ENCODE measurements at places on chromosomes 3 and 15.
A peak's percentile ranks its signal among the peaks of the same experiment; 100 is the strongest.

DNA sequence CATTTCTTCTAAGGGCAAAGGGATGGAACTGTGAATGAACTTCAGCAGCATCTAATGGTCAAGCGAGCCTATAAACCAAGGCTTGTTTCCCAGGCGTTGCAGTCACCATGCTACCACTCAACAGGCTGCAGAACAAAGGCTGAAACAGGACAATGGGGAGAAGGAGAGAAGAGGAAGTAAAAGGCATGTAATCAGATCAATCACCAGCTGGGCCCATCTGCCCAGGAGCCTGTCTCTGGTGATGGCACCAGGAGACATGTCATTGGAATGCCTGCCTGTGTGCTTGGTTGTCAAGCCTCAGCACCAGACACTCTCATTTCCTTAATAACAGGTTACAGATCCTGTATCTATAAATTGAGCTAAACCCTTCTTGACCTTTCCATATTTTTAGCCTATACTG, 81.7 kb upstream of the UMPS start:
- DNase-seq, result no peak

- peak; percentile 76 for DNase-seq
Observed at GRCh38 chr3:124780356-124780755, 50.1 kb downstream of the UMPS start.

DNA sequence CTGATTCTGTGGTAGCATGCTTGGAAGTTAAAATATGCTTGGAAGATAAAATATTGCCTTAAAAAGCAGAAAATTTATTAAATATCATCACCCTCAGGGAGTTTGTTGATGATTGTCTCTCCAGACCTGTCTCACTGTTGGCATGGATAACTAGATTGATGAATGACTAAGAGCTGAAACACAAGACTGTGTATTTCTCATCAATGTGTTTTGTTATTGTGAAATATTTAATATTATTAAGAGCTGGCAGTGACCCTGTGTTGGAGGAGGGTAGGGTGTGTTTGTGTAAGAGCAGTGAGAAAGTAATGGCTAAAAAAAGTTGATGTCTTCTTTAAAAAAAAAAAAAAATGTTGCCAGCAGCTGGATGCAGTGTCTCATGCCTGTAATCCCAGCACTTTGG, 82.2 kb downstream of the ITPR1 start:
- no peak for DNase-seq

- peak; percentile 96 for DNase-seq
Observed at GRCh38 chr3:143222505-143222904, 102.9 kb downstream of the CHST2 start.

- no peak for DNase-seq
Observed at GRCh38 chr3:73213896-73214295, 152.4 kb downstream of the EBLN2 start.

GRCh38 chr3:150114873-150115540, 144.3 kb upstream of the PFN2 start:
- no peak for DNase-seq

DNA sequence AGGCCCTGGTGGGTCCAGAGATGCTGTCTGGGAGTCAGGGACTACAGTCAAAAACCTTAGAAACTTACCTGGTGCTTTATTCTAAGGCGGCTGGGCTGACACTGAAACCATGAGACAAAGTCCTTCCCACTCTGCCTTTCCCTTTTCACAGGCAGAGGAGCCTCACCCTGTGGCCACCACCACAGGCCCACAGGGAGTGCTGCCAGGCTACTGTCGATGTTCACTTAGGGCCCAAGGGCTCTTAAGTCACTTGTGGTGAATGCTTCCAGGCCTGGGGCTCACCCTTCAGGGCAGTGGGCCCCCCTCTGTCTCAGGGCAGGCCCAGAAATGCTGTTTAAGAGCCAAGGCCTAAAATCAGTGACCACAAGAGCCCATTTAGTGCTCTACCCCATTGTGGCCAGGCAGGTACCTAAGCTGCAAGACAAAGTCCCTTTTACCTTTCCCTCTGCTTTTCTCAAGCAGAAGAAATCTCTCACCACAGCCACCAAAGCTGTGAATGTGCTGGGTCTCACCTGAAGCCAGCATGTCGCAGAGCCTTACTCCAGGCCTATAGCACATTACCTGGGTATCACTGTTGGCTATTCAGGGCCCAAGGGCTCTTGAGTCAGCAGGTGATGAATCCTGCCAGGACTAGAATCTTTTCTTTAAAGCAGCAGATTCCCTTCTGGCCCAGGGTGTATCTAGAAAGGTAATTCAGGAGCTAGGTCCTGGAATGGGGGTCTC, 39.5 kb upstream of the GOLGA6B start:
- DNase-seq, result no peak

DNA sequence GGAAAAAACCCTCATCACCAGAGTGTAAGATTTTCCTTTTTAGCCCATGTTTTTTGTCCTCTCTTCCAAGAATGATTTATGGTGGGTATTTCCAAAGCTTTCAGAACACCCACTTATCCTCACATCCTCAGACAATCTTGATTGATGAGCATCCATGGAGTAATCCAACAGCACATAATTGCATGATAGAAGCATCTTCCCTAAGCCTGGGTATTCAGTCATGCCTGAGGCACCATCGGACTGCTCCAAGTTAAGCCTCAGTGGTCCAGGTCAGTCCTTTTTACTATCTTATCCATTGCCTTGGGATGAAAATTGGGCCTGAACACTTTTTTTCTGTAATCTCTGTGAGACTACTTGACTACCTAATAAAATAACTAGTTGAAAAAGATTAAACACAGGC, 676.0 kb upstream of the SEMA6D start:
- no peak for DNase-seq

DNA sequence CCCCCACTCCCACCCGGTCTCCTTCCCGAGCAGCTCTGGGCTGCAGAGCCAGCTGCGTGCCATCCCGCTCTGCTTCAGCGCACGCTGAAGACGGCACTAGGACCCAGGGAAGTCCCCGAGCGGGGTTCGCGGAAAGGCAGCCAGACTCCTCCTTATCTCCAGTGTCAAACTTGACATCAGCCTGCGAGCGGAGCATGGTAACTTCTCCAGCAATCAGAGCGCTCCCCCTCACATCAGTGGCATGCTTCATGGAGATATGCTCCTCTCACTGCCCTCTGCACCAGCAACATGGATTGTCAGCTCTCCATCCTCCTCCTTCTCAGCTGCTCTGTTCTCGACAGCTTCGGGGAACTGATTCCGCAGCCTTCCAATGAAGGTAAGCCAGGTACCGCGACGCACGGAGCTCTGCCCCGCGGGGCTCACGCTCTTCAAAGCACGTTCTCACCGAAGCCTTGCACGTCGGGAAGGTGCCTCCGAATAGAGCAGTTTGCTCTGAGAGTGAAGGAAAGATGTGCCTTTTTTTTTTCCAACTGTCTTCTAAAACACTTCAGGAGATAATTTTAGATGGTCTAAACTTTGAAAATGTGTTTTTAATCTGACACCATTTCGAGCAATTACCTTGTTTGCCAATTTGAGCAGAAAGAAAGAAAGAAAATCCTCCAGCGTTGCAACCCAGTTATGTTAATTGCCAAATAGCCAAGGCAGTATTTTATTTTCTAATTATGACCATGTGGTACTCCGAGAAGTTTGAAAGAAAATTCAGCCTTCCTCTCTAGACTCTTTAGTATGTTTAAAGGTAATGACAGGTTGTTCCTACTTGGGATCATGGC, at the start of gene EPHA3:
Gene EPHA3 (plus strand): TSS at position 161 of the 830 bp plus-strand sequence. CDS start 128 bp downstream, at position 289.
- peak; percentile 38 for DNase-seq

- peak; percentile 87 for DNase-seq
Observed at GRCh38 chr15:78879517-78880241, 7.0 kb downstream of the MORF4L1 start.

GRCh38 chr3:105466072-105466471, 99.4 kb downstream of the ALCAM start:
- no peak for DNase-seq

- no peak for DNase-seq
Observed at GRCh38 chr15:77581896-77582569, 50.7 kb downstream of the LINGO1 start.

GRCh38 chr15:92943581-92943980, 43.5 kb downstream of the CHD2 start:
- no peak for DNase-seq

DNA sequence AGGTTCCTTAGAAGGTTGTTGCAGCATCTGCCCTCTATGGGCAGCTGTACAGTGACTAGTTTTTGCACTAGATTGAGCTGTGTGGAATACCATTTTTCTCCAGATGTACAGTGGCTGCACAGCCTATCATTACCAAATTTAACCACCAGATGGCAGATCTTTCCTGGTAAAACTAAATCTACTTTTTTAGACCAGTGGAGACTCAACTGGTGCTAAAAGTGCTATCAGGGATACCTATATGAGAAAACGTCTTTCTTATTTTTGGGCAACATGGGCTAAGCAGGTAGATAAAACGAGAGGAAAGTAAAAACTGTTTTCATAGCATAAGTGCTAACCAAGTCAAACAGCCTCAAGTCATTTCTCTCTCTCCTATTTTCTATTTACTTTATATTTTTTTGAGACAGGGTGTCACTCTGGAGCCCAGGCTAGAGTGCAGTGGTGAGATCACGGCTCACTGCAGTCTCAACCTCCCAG, 21.2 kb downstream of the IGSF10 start:
- DNase-seq, result peak; percentile 81

GRCh38 chr3:188830893-188831292, 340.9 kb upstream of the TPRG1 start:
- DNase-seq, result no peak

- peak; percentile 45 for DNase-seq
Observed at GRCh38 chr3:193851428-193851847, 258.4 kb downstream of the OPA1 start.

DNA sequence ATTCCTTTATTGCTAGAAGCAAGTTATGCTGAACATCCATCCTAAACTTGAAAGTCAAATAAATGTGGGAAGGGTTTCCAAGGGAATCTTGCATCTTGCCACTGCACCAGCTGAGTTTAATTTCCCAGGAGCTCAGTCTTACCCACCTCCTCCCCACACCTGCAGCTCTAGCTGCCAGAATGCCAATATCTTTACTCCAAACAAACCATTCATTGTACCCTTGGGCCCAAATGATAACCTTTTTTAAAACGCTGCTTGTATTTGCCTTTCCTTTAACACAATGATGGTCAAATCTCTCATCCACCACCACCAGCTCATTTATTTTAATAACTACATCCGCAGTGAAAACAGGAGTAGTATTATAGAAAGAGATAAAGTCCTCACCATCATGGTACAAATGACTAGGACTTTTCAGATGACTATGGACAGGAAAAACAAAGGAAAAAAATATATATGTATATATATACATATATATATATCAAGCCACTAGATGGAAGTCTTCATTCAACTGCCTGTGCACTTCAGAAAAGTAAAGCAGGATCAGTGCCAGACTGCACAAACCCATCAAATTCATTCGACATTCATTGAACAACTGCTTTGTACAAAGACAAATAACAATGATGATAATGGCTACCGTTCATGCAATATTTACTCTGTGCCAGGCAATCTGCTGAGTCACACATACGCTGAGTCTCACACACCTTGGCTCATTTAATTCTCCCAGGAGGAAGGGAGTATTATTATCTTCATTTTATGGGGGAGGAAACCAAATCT, 44.0 kb downstream of the BFSP2 start:
- no peak for DNase-seq

DNA sequence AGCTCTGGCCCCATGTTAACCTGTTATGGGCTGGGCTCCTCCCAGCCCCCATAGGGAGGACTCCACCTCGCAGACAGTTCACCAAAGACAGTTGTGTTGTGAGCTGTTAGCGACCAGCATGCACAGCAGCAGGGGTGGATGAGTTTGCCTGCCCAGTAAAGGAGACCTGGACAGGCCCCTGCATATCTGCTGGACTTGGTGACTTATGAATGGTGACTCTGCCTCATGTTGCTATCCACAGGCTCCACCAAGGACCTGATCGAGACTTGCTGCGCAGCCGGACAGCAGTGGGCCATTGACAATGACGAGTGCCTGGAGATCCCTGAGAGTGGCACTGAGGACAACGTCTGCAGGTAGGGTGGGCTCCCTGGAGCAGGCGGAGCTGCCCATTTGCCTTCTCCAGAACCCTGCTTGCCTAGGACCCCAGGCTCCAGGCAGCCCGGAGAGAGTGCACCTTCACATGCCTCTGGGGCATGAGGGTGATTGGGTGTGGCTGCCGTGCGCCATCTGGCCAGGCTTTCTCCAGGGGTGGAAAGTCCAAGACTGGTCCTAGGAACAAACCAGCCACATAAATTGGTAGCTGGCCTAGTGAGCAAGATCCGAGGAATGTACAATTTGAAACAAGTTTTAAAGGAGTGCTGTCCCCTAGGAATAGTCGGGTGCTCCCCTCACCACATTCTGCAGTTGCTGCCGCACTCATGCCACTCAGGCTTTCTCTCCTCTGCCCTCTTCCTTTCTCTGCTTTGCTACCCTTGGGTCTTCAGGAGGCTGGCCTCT, 59.1 kb downstream of the FBLN2 start:
- no peak for DNase-seq

GRCh38 chr3:131053043-131053859, 26.6 kb downstream of the NEK11 start:
- peak; percentile 23 for DNase-seq

GRCh38 chr3:4462369-4463040, 4.6 kb downstream of the SUMF1 start:
- no peak for DNase-seq

- DNase-seq, result no peak
Observed at GRCh38 chr3:119230071-119230470, 10.6 kb downstream of the B4GALT4 start.

DNA sequence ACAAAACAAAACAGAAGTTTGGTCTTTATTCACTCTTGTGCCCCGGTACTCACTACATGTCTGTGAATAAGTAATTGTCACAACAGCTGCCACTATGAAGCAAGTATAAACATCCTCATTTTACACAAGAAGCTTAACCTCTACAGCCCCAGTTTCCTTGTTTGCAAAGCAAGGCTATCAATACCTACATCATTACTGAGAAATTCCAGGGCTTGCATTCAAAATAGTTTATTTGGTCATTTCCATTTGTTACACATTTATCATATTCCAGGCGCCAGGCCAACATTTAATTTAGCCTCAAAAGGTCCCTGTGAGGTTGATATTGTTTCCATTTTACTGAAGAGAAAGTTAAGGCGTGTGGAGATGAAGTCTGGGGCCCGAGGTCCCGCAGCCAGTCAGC, 161.4 kb upstream of the LRTM1 start:
- DNase-seq, result peak; percentile 26

DNA sequence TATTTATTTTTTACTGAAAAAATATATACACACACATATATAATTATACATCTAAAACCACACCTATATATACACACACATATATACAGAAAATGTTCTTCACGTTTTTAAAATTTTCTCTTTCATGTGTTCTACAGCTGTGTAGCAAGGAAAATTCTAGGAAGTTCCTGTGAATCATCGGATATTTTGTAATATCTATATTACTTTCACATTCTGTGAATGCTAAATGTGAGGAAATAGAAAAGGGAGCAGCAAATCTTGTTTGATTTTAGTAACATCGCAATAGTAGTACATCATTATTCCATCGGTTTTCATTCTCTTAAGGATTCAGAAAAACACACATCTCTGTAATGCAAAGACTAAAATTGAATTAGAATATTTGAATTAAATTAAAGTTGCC, 836.8 kb upstream of the NECTIN3 start:
- no peak for DNase-seq
